ENCODE measurements at places on chromosomes 2 and 18. TPM values are rescaled to one million over a fixed set of nuclear protein-coding genes. Genes with fewer than 3 reads are reported as not detected.

The GRB14 gene
- total RNA-seq: 1.1 TPM

The TCF23 gene
- 0.20 TPM for total RNA-seq

The LIMS4 gene
- total RNA-seq: 0.49 TPM

The C2orf15 gene
- 1.4 TPM for total RNA-seq

The CHRNG gene
- 1.6 TPM for total RNA-seq

The UGT1A8 gene
- not detected for total RNA-seq

The SRD5A2 gene
- total RNA-seq: not detected

The TGFA gene
- 21.8 TPM for total RNA-seq

The DNAJC5G gene
- total RNA-seq: not detected

The IKZF2 gene
- total RNA-seq: 4.4 TPM

The NEB gene
- total RNA-seq: 212 TPM

The CPS1 gene
- total RNA-seq: 4.7 TPM

The PLGLB1 gene
- total RNA-seq: 5.4 TPM

The SLC38A11 gene
- total RNA-seq: 0.69 TPM

The ADGRF3 gene
- total RNA-seq: not detected

The ZNF407 gene
- total RNA-seq: 21.6 TPM

The TMEM131 gene
- 44.8 TPM for total RNA-seq

The SERPINB12 gene
- 64.6 TPM for total RNA-seq

The TTC31 gene
- total RNA-seq: 10.5 TPM

The SERPINB11 gene
- not detected for total RNA-seq

The CGREF1 gene
- 6.7 TPM for total RNA-seq
